ENCODE measurements at places on chromosomes 4 and X.

- no peak for DNase-seq
Observed at GRCh38 chrX:93422693-93423092, 250.7 kb downstream of the NAP1L3 start.

DNA sequence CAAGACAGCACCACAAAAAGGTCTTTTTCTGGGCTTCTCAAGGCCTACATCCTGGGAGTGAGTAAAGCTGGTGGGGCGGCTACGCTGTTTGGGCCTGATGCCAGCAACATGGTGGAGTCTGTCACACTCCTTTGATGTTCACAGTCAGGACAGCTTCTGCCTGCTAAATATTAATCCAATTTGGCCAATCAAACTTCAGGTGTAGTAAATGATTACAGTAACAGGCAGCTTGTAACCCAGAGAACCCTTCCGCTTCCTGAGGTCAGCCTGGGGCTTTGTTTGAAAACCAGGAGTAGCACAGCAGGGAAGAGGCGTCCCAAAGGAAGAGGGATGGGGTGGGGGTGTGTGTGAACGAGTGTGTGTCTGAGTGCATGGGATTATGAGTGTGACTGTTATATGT, 220.4 kb downstream of the MAML3 start:
- DNase-seq = no peak

DNA sequence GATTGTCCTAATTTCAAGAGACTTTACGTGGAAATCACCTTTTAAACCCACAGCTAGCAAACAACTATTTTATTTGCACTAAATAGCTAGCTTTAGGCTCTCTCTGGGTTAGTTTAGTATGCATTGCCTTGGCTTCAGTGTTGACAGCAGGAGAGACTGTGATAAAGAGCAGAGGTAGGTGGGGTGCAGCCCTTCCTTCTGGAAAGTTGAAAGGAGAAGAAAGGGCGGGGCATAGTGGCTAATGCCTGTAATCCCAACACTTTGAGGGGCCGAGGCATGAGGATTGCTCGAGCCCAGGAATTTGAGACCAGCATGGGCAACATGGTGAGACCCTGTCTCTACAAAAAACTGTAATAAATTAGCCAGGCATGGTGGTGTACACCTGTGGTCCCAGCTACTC, 29.0 kb upstream of the TMEM154 start:
- DNase-seq = no peak

- no peak for DNase-seq
Observed at GRCh38 chr4:106830879-106831278, 205.2 kb downstream of the DKK2 start.

DNA sequence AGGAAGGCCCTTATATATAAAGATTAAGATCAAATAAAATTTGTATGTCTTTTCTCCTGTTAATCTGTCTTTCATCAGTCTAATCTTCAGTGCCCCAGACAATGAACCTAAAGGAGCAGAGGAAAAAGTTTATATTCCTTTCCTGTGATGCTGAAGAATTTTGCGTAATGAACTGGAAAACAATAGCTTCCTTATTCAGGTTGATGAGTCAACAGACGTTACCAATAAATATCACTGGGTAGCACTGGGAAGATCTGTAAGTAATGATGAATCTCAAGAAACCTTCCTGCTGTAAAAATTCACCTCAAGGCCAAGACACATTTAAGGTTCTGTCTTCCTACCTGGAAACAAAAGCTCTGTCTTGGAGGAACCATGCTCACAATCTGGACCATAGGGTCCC, 25.5 kb downstream of the CDKN2AIP start:
- no peak for DNase-seq

DNA sequence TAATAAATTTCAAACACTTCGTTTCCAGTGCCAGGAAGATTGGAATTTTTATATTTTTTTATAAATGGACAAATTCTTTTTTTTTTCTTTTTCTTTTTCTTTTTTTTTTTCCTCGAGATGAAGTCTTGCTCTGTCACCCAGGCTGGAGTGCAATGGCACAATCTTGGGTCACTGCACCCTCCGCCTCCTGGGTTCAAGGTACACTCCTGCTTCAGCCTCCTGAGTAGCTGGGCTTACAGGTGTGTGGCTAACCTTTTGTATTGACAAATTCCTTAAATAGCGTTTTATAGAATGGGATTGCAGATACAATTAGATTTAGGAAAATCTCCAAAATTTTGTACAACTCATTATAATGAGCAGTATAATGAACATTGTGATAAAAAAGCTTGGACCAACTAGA, 328.9 kb downstream of the ARHGAP24 start:
- DNase-seq = no peak

GRCh38 chr4:51895816-51896408, 53.0 kb downstream of the DCUN1D4 start:
- peak; percentile 25 for DNase-seq

DNA sequence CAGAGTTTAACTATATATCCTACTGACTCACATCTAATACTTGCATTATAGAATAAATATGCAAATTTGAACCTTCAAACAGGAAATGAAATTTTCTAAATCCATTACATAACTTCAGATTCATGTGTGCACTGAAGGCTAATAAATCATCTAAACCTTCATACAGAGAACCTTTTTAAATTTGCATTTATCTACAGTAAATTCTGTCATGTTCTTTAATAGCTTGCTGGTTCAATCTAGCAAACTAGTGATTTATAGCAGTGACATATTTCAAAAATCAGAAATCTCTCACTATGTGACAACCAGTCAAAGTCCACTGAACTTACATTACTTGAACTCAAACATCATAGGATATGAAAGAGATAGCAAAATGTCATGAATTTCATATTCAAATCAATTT, 65.1 kb downstream of the LRBA start:
- no peak for DNase-seq

DNA sequence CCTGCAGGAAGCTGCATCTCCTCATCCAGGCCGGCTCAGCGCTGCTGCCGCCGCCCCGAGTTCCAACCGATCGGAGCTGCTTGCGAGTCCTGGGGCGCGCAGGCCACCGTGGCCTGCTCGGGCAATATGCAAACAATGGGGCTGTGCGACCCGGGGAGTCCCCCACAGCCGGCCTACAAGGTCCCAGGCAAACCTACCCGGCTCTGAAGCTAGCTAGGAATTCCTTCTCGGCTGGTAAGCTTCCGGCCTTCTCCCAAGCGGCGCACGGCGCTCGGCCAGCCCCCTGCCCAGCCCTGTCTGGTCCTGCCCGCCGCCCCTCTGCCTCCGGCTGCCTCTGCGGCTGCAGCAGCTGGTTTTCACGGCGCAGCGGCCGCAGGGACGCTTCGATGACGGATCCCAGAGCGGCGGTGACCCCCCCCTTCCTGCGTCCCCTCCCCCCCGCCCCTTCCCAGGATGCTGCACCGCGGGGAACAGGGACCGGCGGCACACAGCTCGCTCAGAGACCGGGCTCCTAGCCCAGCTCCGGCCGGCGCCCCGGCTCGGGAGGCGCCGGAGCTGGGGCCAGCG, 59.4 kb downstream of the TSC22D3 start:
- no peak for DNase-seq

DNA sequence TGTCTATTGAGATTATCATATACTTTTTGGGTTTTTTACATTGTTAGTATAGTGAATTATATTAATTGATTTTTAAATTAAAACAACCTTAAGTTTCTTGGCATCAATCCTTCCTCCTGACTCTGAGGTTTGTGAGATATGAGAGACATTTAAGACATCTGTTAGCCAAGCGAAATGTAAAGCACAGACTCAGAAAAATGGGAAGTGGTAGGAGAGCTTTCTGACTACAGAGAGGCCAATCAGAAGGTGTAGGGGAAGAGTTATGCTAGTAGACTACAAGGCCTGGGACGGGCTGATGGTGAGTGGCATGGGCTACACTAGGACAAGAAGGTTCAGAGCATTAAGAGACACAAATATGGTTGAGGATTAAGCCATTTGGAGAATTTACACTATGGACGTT, 255.4 kb downstream of the PRDM5 start:
- DNase-seq = no peak

- no peak for DNase-seq
Observed at GRCh38 chrX:9907645-9908387, 59.3 kb upstream of the CLDN34 start.

- no peak for DNase-seq
Observed at GRCh38 chr4:95571577-95571976, 22.8 kb upstream of the UNC5C start.

DNA sequence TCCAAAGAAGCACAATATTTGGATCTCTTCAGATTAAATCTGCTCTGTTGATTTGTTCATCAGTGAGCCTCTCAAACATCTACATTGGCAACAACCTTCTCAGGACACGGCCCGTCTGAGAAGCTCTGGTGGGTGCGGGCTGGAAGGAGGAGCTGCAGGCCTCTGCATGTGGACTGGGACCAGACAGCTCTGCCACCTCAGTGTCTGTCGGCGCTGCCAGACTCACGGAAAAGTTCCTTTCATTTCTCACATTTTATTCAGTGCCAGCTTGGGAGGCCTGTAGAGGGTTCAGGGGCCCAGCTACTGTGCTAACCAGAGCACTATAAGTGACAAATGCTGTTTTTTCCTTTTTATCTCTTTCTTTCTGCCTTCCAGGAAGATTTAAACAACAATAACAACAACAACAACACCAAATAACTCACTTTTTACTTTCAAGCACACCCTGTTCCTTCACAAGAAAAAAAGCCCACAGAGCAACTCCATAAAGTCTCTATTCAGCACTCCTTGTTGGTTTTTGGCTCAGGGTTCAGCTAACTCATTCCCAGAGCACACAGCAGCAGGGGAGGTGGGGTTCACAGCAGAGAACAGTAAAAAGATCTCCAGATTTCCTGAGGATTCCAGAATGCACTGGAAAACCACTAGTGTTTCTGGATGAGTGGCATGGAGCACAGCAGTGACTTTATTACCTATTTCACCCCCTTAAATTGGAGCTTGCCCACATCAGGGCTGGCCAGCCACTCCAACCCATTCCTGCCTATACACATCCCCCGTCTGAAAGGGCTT, 23.2 kb upstream of the HOPX start:
- no peak for DNase-seq

DNA sequence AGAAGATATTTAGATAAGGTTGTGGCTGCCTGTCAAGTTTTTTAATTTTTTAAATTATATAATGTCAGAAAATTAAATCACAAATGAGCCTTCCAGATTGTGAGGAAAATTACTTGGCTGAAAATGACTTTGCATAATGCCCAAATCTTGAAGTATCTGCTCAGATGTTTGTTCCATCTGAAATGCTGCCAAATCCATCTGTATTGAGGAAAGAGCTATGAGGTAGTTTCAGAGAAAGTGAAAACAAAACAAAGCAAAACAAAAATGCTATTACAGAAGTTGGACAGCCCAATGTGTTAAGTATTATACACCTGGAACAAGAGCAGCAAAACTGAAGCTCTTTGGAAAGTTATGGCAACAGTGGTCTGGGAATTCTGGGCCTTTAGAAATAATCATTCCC, 23.3 kb upstream of the GUCY1B1 start:
- no peak for DNase-seq

DNA sequence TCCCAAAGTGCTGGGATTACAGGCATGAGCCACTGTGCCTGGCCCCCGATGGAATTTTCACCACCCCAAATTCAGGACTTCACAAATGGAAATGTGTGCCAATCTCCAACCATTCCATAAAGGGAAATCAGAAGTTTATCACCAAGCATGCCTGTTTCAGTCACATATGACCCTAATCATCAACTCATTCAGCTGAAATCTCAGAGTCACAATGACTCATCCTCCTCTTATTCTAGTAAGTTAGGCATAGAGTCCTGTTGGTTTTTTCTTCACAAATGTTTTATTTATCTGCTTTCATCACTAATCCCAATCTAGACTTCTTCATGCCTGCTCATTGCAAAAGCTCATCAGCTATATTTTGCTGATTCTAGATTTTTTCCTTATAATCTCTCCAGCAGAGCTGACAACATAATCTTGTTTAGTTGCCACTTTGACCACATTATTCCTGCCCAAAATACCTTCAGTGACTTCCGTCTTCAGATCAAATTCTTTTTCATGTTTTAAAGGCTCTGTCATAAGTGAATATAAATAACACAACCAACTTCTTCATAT, 83.3 kb downstream of the SLC7A11 start:
- no peak for DNase-seq

GRCh38 chrX:70359458-70359857, 63.7 kb upstream of the GDPD2 start:
- DNase-seq = no peak

DNA sequence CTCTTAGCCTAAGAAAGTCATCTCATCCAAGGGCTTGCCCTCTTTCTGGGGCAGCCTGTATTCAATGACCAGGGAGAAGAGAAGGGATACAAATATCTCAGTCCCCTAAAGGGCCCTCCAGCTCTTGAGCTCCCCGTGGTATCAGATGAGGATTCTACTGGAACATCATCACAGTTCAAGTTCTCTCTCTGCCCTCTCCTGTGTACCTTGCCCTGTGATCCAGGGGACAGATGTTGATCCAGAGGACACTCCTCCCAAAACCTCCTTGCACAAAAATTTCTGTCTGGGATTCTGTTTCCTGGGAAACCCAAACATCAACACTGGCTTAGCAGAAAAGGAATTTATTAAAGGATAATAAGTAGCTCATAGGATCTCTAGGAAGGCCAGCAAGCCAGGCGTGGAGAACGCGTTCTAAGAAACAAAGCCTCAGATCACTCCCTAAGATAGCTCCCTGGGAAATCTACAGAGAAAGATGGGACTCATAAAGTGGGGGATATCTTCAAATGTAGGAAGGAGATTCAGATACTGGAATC, 296.3 kb upstream of the KLF3 start:
- no peak for DNase-seq

DNA sequence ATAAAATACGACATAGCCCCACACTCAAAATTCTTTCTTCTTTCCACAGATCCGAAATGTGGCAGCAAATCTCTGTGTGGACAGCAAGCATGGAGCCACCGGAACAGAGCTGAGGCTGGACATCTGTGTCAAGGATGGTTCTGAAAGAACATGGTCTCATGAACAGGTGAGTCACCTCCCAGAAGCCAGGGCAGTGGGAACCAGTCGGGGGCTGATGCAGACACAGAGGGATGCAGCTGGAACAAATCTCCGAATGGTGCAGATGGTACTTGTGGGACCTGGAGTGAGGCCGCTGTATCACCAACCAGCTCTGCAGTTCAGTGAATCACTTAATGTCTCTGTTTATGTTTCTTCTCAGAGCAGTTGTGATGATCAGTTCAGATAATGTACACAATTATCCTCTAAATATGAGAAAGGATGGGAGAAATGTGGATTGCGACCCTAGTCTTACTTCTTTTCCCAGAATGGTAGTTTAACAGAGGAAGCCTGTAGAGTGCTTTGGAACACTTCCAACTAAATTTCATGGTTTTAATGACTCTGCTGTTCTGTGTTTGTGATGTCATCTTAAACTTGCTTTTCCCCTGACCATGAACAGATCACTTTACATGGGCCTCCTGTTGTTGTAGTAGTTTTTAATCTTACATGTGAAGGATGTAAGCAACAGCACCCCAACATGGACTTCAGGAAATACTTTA, 159.3 kb upstream of the GALNT7 start:
- DNase-seq = no peak

- DNase-seq = no peak
Observed at GRCh38 chrX:93177930-93178329, 495.4 kb downstream of the NAP1L3 start.

DNA sequence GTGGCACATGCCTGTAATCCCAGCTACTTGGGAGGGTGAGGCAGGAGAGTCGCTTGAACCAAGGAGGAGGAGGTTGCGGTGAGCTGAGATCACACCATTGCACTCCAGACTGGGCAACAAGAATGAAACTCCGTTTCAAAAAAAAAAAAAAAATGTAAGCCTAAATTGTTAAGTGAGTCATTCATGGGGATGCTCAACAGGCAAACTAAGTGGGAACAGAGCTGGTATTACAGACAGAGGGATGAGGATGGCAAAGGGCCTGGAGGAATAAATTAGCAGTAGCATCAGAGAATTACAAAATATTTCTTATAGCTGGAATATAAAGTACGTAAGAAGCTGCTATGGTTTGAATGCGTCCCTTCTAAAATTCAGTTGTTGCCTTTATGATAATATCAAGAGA, 43.4 kb upstream of the OGT start:
- no peak for DNase-seq

All from activated gamma-delta T cell treated with anti-CD3 and anti-CD28 coated beads, Interleukin-2, amount 50 U/mL, for 16 hours (primary cell).